ENCODE measurements at places on chromosomes 16 and 17.

DNA sequence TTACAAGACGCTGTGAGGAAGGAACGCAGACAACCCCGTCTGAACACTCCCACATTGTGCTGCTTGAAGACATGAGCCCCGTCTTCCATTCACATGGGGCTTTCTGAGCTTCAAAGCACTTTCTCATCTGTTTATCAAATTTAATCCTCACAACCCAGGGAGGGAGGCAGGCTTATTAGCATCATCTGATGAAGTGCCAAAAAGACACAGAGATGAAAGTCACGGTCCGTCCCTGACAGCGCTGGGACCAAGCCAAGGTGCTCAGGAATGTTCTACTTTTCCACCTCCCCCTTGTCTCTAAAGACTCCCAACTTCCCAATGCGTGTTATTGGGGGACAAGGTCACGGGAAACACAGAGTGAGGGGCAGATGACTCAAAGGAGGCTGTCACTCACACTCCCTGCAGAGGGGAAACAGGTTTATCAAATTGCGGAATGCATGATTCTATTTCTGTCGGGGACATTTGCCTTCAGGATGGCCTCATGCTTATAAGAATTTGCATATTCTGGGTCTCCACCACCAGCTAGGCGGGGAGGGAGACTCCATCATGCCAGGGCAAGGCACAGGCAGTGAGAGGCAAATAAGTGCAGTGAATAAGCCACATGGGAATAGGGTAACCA lies 10.7 kb downstream of the XYLT1 start:
- peak; percentile 55 for DNase-seq

DNA sequence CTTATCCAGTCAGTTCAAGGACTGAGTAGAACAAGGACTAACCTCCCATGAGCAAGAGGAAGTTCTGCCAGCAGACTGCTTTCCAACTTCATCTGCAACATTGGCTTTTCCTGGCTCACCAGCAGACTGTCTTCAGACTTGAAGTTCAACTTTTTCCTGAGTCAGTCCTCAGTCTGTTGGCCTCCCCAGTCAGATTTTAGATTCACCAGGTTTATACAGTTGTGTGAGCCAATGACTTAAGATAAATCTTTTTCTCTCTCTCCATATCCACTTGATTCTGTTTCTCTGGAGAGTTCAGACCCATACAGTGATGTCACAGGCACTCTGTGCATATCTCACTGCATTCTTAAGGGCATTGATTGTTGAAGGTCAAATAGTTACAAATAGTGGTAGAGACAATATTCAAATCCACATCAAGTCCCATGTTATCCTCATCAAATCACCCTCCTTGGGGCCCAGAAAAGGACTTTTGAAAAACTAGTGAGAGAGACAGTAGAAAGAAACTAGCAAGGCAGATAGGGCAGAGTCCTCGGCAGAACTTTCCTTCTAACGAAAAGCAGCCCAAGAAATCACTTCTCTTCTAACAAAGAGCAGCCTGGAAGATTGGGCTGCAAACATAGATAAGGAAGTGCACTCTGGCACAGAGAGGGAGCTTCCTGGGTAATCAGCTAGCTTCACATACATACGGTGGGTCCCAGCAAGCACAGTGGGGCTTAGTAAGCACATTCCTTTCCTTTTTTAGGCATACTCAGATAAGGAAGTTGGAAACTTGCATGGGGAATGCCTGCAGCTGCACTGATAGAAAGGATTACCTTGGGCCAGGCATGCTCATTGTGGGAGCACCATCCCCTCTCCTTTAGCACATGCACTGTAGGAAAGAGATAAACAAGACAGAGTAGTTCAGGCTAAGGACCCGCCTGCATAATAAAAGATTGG lies 132.3 kb upstream of the FAM20A start:
- DNase-seq: no peak

DNA sequence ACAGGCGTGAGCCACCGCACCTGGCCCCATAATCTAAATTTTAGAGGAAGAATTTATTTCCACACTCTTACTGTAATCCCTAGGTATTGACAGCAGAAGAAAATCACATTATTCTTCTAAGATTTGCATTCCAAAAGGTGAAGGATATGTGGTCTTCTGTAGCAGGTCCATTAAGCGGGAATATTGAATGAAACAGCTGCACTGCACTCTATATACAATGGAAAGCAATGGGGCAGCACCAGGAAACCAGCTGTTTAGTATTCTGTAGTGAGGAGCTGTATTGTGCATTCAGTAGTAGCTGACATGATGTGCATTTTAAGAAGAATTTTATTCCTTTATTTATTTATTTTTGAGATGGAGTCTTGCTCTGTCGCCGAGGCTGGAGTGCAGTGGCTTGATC lies 49.6 kb downstream of the PSMD12 start:
- no peak for DNase-seq

- peak; percentile 88 for DNase-seq
Observed at GRCh38 chr17:35930211-35931065, at the start of gene RDM1. Gene RDM1, minus strand, starts transcription at chr17:35930773. Its CDS starts 46 bp downstream, at chr17:35930727.

GRCh38 chr17:1736348-1737281 lies 6.1 kb upstream of the SERPINF2 start:
- peak; percentile 80 for DNase-seq

- DNase-seq: no peak
Observed at GRCh38 chr17:79835953-79836509, 3.2 kb downstream of the CBX4 start.

- peak; percentile 41 for DNase-seq
Observed at GRCh38 chr17:79844869-79845600, 5.8 kb upstream of the CBX4 start.

GRCh38 chr16:46920402-46921068 lies 36.4 kb downstream of the GPT2 start:
- DNase-seq: no peak

DNA sequence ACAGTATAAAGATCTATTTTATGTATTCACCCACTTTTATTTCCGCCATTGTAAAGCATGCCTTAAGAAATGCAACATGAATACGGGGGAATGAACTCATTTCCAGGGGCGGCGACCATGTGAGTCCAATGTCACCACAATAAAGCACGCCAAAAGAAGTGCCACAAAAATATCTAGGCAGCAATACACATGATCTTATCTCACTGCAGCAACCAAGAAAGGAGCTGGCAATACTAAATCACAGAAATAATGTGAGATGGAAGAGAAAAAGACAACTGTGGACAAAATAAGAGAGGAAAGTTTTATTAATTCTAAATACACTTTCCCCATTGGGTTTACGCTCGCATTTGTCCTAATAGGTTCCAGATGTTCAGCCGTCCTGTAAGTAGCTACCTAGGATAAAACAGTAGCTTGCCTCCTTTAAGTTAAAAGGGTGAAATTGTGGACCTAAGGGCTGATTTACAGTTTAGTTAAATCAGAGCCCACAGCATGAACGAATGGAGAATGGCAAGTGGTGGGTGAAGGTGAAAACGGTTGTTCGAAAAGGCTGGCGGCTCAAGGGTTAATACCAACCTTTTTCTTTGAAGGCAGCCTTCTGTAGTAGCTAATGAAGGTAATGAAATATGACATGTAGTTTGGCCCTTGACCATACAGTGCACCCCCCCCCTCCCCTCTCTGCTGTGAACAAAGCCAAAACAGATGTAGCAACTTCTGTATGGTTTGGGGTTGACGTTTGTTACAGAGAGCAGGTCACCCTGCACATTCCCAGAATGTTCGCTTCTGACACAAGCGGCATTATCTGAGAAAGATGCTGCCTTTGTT lies 504.2 kb upstream of the PSMD7 start:
- DNase-seq: no peak

DNA sequence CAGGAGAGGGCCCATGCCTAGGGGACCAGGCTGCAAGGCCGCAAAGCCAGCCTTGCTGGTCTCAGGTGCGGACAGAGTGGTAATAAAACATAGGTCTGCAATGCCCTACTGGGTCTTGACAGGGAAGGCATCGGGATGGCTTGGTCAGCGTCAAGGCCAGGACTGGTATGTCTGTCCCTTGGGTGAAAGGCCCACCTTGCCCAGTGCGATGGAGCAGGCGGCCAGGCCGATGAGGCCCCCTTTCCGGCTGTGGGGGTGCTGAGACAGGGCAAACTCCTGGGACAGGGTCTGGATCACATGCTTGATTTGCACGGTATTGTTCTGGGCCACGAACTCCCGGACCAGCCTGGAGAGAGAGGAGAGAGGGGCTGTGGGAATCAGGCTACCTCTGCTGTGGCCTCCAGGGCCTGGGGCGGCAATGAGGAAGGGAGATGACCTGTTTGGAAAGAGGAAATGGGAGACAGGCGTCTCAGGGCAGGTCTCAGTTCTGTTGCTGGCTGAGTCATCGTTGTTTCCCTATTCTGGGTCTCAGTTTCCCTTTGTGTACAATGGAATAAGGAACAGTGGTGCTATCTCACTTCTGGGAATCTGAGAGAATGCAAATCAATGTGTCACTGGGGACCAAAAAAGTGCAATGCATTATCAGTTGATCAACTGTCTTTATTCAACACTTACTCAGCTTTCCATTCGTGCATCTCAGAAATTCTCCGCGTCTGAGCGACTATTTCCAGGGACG lies 14.8 kb downstream of the VAC14 start:
- no peak for DNase-seq

DNA sequence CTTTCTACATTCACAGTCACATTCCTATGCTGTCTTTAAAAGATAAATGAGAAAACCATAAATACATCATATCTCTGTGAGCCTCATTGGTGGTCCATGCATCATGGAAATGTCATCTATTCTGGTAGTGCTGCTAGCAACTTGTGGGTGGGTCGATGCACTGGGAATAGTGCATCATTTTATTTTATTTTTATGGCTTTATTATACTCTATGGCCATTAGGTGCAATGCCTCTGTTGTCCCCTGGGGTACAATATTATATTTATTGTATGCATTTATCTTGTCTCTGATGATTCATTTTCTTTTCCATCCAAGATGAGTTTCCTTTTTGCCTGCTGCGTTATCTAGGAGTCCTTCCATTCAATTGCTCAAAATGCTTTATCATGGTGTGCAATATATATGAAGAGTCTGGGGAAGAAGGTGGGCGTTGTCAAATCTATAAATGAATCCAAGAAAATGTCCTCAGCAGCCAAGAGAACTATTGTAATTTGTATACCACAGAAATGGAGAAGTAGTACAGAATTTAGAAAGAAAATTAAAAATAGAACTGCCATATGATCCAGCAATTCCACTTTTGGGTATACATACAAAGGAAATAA lies 324.0 kb downstream of the KCNJ2 start:
- DNase-seq: no peak

GRCh38 chr16:12802661-12803060 lies 1.0 kb downstream of the CPPED1 start:
- DNase-seq: no peak

DNA sequence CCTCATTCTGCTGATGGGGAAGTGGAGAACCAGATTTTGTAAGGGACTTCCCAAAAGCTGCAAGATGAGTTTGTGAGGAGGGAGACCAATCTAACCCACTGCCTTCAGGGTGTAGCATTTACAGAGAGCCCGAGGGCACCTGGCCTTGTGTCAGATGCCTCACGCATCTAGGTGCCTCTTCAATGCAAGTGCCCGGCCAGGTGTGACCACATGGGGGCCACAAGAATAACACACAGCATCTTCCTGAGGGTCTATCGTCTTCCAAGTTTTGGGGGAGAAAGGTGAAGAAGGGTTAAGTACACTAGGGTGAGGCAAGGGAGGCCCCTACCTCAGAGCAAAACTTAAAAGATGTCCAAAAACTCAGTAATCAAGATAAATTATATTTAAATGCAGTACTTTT lies 401.7 kb upstream of the CDH5 start:
- DNase-seq: no peak

Measured in GM12865 (cell line).